ENCODE measurements at places on chromosomes 11 and 22.

DNA sequence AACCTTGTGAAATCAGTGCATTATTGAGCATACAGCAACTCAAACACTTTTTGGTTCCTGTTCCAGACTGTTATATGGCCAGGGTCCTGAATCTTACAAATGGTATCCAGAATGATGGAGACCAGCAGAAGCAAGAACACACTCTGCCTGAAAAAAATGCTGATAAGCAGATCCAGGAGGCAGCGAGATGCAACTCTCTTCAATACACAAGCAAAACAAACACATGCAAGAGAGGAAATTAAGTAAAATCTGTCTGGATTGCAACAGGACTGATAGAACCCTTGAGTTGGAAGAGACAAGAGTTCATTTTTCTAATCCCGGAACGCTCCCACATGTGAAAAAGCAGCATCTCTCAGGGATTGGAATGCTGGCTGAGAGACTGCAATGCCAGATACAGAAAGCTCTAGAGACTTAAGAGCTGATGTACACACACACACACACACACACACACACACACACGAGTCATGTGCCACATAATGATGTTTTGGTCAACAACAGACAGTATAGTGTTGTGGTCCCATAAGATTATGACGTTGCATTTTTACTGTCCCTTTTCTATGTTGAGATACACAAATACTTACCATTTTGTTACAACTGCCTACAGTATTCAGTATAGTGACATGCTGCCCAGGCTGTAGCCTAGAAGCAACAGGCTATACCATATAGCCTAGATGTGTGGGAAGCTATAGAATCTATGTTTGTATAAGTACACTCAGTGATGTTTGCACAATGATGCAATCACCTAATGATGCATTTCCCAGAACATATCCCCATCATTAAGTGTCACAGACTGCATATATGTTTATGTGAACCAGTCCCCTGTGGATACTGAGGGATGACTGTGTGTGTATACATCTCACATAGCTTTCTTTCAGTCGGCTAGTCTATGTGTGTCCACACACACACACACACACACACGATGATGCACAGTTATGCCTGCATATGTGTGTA is 406.6 kb downstream of the LARGE1 start:
- DNase-seq, result no peak

DNA sequence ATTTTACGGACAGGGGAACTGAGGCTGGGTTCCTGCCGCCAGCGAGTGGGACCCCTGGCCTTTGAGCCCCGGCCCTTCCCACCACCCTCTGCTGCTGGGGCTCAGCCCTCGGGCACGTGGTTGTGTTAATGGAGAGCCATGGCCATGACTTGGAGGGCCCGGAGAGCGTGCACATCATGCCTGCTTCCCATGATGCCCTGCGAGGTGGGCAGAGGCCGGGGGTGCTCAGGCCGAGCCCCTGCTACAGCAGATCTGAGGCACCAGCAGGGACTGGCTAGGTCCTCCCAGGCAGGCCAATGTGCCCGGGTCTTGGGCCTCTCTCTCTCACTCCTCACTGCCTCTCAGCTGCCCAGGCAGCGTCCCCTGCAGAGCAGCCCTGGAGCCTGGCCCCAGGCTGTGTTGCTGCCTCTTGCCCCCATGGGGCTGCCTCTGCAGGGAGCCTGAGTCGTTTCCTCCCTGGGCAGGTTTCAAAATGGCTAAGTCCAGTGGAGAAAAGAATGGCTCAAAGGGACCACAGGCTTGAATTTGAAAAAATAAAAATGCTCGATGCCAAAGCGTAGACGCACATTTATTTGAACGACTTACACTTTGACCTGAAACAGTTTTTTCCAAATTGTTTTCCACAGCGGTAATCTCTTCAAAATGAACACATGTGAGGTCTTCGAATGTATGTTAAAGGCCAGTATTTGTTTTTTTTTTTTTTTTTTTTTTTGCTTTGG is 72.6 kb upstream of the CLDN5 start:
- no peak for DNase-seq

GRCh38 chr11:60765355-60765754 is 8.7 kb downstream of the MS4A15 start:
- no peak for DNase-seq

DNA sequence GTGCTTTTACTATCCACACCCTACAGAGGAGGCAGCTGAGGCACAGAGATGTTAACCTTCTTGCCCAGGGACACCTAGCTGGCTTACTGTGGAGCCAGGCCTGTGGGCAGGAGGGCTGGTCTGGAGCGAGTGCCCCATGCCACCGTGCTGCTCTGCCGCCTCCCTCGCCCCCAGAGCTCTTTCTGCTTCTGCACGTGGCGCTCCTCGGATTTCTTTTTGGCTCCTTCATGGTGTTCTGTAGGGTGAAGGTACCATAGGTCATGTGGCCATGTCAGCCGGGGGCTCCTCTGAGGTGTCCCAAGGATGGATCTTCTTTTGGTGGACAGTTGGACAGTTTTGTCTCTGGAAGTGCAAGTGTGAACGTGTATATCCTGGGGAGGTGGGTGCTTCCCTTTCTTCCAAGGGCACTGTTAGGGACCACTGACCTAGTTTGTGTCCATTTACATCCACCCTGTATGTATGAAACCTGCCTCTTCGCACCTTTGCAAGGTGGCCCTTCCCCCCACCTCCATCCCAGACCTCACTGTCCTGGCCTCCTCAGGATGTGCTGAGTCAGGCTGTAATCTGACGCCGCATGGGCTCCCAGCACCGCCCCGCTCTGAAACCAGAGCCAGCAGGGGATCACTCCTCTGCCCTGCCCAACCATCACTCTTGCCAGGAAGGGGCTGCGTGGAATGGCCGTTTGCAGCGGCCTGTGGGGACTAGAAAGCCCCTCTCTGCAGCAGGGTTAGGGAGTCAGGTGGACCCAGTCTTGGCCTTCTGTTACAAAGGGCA is 31.7 kb downstream of the POLR3H start:
- DNase-seq, result no peak
